Heart right ventricle (tissue), 16 donors: ENCODE measurements at places on chromosomes 2 and 18. TPM values are rescaled to one million over a fixed set of nuclear protein-coding genes. Genes with fewer than 3 reads are reported as not detected.
A peak's percentile ranks its signal among the peaks of the same experiment; 100 is the strongest.

DNA sequence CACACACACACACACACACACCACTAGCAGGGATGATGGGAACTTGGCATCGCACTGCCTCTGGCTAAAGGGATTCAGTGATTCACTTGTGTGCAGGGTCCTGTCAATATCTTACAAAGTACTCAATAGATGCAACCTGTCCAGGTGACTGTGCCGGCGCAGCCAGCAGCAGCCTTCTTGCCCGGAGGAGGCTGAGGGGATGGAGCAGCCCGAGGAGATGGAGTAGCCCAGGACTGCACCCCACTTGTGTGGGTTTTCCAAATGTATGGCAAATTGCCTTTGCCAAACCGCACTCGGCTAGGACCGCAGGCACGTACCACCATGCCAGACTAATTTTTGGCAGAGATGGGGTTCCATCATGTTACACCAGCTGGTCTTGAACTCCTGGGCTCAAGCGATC lies 31.1 kb downstream of the GBX2 start:
- H3K27me3 ChIP-seq: peaks cover 23% of the 10 kb centered on the region
- H3K27ac ChIP-seq: no peak overlapping the region
- no peaks in the 10 kb centered on the region for H3K4me1 ChIP-seq

GRCh38 chr2:70499253-70499652 lies 54.4 kb downstream of the TGFA start:
- no peaks in the 10 kb centered on the region for H3K36me3 ChIP-seq
- no peak overlapping the region for H3K4me3 ChIP-seq

Gene LYG2
- total RNA-seq: not detected

Gene ICOS
- 0.11 TPM for total RNA-seq

DNA sequence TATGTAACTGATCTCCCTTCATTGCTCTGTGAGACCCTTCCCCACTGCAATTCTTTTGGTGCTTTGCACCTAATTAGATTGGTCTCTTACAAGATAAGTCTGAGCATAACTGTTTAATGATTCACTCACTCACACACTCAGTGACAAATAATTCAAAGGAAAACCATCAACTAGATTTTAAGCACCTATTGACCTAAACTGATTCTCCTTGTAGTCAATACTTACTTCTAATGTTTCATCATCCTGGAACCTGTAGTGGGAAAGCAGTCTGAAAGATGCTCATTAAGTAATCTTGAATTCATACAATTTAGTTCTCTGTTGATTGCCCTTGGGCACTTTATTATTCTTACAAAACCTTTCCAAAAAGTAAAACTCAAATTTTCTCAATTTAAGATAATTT lies 74.3 kb upstream of the COL5A2 start:
- H3K27me3 ChIP-seq: no peaks in the 10 kb centered on the region
- H3K27ac ChIP-seq: no peak overlapping the region
- no peak overlapping the region for H3K4me3 ChIP-seq

DNA sequence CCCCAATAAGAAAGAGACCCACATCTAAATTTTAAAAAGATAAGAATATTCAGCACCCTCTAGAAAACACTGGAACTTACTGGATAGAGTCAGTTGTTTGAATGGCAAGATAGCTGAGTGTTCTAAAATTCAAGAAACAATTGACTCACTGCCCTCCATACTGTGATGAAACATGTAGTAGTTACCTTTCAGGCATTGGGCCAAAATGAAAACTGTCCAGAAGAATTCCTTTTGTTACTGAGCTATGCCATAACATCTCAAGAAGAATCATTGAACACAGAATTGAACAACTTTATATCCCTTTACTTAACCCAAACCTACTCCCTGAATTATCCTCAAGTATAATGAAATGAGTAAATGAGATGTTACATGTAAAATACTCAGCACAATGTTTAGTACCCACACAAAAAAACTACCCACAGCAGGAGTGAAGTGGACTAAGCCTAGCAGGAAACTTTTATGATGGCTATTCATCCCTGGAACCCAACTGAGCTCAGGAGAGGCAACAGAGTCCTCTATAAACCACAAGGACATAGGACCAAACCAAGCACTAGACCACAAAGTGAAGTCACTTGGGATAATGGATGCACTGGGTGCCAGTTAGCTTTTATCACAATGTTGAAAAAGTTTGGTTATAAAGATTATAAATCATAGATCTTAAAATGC lies 32.7 kb downstream of the RBM43 start:
- no peaks in the 10 kb centered on the region for H3K27me3 ChIP-seq
- no peak overlapping the region for H3K4me3 ChIP-seq
- DNase-seq: no peak
- H3K27ac ChIP-seq: no peak overlapping the region
- no peaks in the 10 kb centered on the region for H3K36me3 ChIP-seq

- no peak overlapping the region for H3K27ac ChIP-seq
- H3K4me1 ChIP-seq: no peaks in the 10 kb centered on the region
- no peak for DNase-seq
- no peaks in the 10 kb centered on the region for H3K36me3 ChIP-seq
- H3K27me3 ChIP-seq: no peaks in the 10 kb centered on the region
These were observed 73.5 kb downstream of the GLI2 start for GRCh38 chr2:120809151-120809550.

Gene RNF125
- total RNA-seq: 7.7 TPM

Gene DCC
- total RNA-seq: 0.89 TPM

- no peak overlapping the region for H3K27ac ChIP-seq
- H3K27me3 ChIP-seq: no peaks in the 10 kb centered on the region
- H3K4me1 ChIP-seq: no peaks in the 10 kb centered on the region
- H3K4me3 ChIP-seq: no peak overlapping the region
These were observed 200.6 kb downstream of the NRP2 start for GRCh38 chr2:205882806-205883425.

DNA sequence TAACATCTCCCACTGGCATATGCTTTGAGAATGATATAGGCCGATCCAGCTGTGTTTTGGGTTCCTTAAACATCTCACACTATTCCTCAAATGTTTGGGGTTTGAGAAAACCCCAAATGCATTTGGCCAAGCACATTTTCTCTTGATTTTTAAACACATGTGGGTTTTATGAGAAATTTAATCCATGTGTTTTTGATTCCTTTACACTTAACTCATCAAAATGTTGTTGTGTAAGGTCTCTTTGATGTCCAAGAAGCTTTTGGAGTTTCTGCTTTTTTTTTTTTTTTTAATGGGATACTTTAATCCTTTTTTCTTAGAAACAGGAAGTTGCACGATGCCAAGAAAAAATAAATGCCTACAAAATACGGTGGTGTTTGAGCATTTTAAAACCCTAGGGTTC lies 339.8 kb upstream of the TCF4 start:
- no peaks in the 10 kb centered on the region for H3K4me1 ChIP-seq
- H3K36me3 ChIP-seq: no peaks in the 10 kb centered on the region
- no peak overlapping the region for H3K27ac ChIP-seq

DNA sequence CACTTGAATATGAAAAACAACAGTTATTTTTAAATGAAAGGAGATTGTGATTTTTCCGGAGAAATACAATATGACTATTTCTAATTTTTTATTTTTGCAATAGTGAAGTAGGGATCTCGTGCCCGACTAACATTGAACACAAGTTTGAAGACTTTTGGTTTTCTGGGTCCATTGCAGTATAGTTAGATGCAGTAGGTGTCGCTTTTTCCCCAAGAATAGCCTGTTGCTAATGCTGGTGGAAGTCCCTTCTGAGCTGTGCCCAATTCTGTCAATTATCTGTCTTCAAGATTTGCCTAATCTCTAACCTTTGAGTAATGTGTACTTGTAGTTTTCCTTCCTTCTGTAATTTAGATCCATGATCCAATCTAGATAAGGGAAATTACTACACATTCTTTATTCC lies 36.5 kb downstream of the SEMA4F start:
- no peaks in the 10 kb centered on the region for H3K4me1 ChIP-seq
- H3K27ac ChIP-seq: no peak overlapping the region
- DNase-seq: no peak
- H3K36me3 ChIP-seq: no peaks in the 10 kb centered on the region

GRCh38 chr2:109554758-109555157 lies 59.0 kb downstream of the SEPTIN10 start:
- DNase-seq: no peak
- H3K4me1 ChIP-seq: no peaks in the 10 kb centered on the region
- no peaks in the 10 kb centered on the region for H3K27me3 ChIP-seq

Gene ONECUT2
- total RNA-seq: 0.22 TPM

DNA sequence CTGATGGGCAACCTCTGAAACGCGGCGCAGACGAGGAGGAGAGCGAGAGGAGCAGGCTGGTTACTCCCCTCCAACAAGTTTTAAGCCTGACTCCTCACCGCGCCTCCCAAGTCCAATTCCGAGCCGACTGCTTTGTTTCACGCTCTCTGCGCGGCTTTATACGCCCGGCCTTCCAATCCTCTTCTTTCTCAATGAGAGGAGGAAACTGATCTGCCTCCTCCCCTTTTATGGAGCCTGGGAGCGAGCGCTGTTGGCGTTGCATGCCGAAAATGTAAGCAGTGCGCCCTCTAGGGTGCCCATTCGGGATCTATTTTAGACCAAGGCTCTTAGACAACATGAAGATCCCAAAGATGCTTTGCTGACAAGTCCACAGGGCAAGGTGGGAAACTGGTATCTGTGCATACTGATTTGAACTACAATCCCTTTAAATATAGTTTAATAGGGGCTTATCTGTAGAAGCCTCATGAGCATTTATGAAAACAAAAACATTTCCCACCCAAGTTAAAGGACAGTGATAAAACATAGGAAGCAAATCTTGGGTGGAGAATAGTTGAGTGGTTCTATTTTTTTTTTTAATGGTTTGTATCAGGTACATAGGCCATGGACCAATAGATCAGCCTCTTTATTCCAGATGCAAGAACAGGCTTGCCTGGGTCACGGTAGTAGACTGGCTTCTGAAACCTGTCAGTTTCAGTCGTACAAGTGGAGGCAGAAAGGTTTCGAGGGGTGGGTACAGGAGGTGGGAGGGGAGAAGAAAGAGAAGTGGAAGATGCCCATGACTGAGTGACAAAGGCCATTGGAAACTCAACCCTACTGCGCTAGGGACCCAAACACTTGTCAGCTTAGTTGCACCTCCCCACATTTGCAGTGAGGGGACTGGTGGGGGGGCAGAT lies at the start of gene RND3:
RND3 (minus strand) TSS at position 131 of the 893 bp plus-strand sequence. CDS start 250 bp downstream, outside the sequence.
- H3K27ac ChIP-seq: peak within 1 kb of the TSS; percentile 96
- H3K27me3 ChIP-seq: no peaks in the 10 kb centered on the region
- DNase-seq: peak; percentile 91
- peak within 1 kb of the TSS; percentile 82 for H3K4me3 ChIP-seq
